Amygdala (tissue), 56 donors: ENCODE measurements at places on chromosomes 4 and X.

- peak; percentile 87 for DNase-seq
Measured at GRCh38 chr4:1192091-1192492, 19.7 kb upstream of the SPON2 start.

DNA sequence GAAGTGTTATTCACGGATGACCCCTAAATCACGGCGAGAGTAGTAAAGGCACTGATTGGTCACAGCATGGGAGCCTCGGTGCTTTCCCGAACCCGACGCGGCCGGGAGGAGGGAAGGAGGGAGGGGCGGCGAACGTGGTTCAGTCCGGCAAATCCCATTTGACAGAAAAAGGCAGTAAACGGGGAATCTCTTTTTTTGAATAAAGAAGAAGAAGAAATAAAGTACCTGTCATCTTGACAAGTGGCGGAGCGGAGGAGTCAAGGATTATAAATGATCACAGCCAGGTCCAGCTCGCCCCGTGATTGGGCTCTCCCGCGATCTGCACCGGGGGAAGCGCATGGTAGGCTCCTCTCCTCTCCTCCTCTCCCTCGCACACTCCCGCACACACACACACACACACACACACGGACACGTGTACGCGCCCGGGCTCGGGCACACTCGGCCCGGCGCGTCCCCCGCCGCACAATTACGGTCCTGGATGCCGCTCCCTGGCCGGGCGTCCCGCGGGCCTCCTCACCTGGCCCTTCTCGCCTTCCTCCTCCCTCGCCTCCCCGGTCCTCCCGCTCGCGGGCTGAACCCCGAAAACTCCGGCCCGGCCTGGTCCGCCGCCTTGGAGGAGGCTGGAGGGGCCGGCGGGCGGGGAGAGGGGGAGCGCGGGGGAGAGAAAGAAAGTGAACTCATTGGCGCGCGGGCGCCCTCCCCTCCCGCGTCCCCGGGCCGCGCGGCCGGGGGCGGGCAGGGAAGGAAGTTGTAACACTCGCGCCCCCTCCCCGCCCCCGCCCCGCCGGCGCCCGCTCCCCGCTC lies 99.2 kb upstream of the TENM3 start:
- DNase-seq: no peak

DNA sequence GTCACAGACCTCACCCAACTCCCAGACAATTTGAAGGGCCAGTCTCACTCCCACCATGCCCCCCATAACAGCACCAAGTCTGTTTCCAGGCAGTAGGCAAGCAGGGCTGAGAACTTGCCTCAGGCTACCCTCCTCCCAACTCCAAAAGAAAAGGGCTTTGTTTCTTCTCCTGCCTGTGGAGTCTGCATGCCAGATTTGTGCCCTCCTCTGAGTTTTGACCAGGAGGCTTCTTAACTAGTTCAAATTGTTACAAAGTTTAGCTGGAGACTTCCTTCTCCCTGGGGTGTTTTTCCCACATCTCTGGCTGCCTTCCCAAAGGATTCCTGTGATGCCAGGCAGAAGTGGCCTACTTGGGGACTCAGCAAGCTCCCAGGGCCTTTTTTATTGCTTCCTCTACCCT lies 29.6 kb downstream of the PBDC1 start:
- DNase-seq: no peak

DNA sequence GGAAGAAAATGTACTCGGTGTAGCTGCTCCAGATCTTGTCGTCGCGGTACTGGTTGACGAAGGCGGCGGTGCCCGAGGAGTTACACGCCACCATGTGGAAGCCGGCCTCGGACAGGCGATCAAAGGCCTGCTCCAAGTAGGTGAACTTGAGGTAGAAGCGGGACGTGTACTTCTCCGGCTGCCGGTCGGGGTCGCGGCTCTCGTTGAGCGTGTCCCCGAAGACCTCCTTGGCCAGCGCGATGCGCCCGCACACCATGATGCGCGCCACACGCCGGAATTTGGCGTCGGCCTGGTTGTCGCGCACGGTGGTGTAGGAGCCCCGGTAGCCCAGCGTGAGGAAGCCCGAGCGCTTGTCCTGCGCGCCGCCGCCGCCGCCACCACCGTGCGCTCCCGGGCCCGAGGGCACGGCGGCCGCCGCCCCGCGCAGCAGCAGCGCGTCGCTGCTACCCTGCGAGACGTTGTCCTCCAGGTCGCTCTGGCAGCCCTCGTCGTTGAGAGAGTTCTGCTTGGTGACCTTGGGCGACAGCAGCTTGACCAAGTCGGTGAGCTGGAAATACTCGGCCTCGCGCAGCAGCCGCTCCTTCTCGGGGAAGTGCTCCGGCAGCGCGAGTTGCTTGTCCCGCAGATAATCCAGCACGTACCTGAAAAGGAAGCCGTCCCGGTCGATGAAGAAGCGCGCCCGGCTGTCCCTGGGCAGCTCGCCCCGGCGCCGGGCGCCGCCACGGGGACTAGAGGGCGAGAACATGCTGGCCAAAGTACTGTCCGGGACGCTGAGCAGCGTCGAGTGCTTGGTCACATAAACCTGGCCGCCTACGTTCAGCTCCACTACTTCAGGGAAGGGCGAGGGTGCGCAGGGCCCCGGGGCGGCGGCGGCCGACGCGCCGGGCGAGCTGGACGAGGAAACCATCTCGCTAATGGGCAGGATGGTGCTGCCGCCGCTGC lies 775 bp downstream of the KCTD8 start:
- DNase-seq: peak; percentile 63

DNA sequence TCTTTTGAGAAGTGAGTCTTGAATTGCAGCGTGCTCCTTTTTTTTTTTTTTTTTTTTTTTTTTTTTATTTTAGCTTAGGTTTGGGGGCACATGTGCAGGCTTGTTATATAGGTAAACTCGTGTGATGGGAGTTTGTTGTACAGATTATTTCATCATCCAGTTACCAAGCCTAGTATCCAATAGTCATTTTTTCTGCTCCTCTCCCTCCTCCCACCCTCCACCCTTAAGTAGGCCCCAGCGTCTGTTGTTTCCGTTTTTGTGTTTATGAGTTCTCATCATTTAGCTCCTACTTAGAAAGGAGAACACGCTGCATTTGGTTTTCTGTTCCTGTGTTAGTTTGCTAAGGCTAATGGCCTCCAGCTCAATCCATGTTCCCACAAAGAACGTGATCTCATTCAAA lies 81.3 kb upstream of the TSPAN5 start:
- DNase-seq: no peak

GRCh38 chr4:113349430-113349829 lies 300.0 kb downstream of the ANK2 start:
- no peak for DNase-seq

DNA sequence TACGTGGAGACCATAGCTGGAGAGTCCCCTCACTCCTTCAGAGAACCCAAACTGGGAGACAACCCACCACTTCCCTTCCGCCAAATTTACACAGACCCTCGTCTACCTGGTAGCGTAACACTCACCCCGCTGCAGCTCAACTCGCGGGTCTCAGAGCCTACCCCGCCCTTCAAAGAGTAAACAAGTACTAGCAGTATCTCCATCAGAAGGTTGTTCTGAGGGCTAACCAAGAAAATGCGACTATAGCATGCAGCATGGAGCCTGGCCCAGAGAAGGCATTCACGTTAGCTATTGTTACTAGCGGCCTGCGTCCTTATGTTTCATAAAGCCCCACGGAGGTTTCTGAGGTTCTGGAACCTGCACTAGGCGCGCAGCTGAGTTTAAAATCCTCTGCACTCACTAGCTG lies 531 bp upstream of the MANBA start:
- no peak for DNase-seq

DNA sequence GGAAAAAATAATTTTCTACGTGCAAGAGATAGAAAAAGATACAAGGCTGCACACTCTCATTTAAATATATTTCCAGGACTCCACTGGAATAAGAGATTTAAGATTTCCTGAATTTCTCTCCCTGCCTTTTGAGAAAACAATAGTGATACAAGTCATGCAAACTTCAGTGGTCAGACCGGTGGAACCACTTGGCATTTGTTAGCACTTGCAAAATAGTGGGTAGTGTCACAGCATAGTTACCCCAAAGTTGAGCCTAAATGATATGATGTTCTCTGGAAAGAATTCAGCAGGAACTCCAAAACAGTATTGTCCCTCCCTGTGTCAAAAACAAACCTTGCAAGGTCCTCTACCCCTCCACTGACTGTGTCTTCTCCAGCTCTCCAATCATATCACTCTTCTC lies 102.3 kb downstream of the ANKRD50 start:
- no peak for DNase-seq

DNA sequence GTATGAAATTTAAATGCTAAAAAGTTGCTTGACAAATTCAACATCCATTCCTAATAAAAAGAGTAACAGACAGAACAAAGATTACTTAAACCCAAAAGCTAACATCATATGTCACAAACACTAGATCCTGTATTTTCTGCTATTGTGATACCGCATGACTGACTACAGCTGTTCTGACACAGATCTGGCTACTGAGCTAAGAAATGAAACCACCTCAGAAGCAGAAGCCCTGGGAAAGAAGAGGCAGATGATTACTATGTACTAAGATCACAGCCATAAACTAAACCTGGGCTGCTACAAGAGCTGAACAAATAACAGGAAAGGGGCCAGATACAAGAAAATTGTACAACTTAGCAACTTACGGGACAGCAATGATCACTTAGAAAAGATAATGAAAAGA lies 9.4 kb downstream of the LETM1 start:
- DNase-seq: no peak

- DNase-seq: no peak
Measured at GRCh38 chrX:51182545-51182944, 150.1 kb upstream of the NUDT10 start.

DNA sequence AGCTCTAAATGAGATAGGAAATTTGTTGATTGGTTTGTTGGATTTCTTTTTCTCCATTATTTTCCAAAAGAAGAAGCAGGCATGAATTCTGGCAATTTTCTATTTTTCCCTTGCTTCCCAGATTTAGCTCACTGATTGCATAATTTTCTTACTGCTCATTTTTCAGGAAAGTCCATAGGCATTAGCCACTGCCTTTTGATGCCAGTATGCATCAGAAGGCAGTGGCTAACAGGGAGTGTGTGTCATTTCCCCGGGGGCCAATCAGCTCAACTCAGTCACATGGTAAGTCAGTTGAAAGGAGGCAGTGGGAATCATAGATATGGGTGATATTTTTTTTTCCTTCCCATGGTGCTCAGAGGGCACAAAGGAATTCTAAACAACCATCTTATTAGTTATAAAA lies 156.7 kb downstream of the TRIML1 start:
- no peak for DNase-seq

- DNase-seq: no peak
Measured at GRCh38 chr4:63036159-63036866, 1372.9 kb downstream of the TECRL start.

- DNase-seq: no peak
Measured at GRCh38 chrX:44669626-44670025, 127.0 kb upstream of the FUNDC1 start.

DNA sequence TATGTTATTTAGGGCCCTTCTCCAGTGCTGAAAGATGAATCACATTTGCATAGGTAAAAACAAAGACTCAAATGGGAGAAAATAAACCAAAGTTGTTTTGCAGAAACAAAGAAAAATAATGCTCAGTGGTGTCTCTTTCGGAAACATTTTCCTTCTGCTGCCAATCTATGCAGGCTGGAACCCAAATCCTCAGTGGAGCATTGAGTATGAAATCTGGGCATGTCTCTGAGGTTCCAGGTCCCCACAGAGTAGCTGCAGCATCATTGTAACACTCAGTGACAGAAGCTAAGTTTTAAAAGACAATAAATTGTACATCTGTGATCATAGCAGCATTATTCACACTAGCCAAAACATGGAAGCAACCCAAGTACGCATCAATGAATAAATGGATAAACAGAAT lies 303.6 kb downstream of the FBXW7 start:
- DNase-seq: no peak

GRCh38 chr4:61805227-61805626 lies 605.1 kb downstream of the ADGRL3 start:
- no peak for DNase-seq

DNA sequence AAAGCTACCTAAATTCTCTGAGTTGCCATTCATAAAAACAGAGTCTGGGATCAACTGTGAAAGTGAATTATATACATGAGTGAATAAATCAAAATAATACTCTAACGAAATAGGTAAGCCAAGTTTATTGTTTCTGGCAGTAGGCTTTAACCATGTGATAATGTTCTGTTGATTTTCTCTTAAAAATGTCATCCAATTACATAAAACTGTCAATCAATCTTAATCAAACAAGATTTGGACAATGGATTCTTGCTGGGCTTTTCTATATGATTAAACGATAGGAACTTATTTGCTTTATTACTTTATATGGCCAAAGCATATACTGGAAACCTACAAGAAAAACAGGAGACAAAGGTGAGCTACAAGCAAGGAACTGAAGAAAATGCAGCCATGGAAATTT lies 148.8 kb downstream of the INPP4B start:
- DNase-seq: no peak

GRCh38 chr4:15898902-15899301 lies 39.6 kb downstream of the FGFBP1 start:
- no peak for DNase-seq

DNA sequence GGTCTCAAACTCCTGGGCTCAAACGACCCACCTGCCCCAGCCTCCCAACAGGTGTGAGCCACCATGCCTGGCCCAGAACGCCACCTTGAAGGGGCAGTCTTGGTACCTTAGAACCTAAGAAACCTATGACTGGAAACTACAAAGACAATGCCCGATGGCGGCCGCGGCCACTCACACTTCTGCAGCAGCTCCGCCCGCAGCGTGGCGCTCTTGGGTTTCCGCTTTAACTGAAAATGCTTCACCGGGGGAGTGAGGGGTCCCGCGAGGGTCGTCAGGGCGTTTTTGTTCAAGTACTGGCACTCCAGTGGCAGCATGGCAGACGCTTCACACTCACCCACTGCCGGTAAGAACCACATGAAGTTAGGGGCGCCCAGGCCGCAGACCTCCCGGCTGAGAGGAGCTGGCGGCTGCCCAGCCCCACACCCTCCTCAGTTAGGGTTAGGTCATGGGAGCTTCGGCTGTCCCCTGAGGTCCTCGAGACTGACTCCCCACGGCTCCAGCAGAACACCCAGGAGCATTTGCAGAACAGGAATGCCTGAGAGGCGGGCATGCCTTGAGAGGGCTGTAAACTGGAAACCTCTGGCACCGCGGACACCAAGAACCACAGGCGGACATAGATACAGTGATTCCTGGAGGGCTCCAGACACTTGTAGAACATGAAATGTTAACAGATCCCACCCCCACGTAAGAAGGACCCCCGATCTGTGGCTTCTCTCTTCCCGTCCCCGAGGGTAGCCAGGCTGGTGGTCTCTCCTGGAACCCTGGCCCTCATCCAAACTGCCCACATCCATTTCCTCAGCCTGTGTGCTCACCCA lies 19.0 kb downstream of the NELFA start:
- DNase-seq: no peak

DNA sequence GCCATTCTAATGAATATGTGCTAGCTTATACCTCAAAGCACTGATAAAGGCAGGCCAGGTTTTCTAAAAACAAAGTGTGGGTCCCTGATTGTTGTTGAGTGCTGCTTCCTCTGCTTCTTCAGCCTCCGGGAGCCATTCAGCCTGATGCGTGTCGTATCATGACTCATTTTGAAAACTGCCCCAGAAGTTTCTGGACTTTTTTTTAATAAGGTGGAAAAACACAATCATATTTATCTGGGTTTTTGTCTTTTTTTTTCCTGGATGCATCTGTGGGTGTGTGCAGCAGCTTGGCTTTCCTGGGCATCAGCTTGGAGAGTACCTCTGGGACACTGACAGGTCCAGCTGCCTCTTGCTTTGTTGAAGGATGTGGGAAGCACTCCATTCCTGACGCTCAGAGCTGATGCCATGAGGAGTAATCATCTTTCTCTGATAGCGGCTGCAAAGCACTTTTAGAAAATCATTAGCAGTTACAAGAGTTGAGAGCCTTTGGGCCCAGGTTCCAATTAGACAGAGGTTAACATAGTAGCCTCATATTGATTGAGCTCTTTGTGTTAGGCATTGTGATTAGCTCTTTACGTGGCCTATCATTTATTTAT lies 66.9 kb downstream of the PARM1 start:
- no peak for DNase-seq
